ENCODE measurements at places on chromosomes 7 and 10.

DNA sequence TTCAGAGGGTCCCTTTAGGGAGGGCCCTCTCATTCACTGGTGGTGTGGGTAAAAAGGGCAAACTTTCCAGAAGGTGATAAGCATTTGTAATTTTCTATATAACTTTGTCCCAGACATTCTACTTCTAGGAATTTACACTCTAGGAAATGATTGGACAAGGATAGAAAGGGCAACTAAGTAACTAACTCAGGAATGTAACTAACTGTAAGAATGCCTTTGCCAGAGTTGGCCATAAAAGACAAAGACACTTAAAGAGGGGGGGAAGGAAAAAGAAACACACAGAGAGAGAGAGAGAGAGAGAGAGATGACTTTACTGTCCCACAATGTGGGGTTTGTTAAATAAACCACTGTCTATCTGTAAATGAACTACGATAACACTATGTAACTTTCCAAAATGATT lies 38.5 kb upstream of the ITPRID1 start:
- no peak for DNase-seq

- DNase-seq = no peak
Measured at GRCh38 chr7:142720986-142721385, 28.3 kb upstream of the PRSS1 start.

GRCh38 chr10:44862006-44862751 lies 49.0 kb upstream of the TMEM72 start:
- no peak for DNase-seq

- no peak for DNase-seq
Measured at GRCh38 chr10:102710609-102711008, 3.6 kb downstream of the ARL3 start.

- no peak for DNase-seq
Measured at GRCh38 chr10:124612611-124613498, 131.3 kb downstream of the FAM53B start.

- DNase-seq = no peak
Measured at GRCh38 chr7:3302681-3303320, 1.7 kb downstream of the SDK1 start.

DNA sequence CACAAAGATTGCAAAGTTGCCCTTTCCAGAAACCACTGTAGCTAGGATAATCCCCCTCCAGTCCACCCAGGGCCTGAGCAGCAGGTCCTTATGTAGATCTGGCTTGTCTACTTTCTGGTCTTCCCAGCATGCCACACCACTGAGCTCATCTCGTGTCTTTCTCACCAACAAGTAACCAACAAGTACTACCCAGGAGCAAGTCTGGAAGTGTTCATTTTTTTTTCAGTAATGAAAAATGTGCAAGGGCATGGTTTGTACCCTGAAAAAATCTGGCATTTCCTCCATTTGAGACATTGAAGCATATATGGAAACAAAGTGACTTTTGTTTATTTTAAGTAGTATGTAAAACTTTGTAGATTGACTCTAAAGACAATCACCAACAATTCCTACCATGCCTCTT lies 120.8 kb downstream of the INHBA start:
- no peak for DNase-seq

DNA sequence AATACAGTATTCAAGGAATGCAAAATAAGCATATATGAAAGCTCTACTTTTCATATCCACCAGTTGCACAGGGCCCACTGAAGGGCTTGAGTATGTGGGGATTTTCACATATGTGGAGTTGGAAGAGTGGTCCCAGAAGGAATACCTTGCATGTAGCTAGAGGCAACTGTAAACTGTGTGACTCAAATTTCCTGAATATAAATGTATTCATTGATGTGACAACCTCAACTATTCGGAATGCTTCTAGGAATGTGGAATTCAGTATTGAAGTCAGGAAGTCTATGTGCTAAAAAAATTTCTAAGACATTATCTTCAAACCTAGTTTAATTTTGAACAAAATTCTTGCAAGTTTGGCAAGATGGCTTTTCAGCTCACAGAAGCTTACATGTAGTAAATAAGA lies 695.5 kb upstream of the SEMA3D start:
- no peak for DNase-seq

DNA sequence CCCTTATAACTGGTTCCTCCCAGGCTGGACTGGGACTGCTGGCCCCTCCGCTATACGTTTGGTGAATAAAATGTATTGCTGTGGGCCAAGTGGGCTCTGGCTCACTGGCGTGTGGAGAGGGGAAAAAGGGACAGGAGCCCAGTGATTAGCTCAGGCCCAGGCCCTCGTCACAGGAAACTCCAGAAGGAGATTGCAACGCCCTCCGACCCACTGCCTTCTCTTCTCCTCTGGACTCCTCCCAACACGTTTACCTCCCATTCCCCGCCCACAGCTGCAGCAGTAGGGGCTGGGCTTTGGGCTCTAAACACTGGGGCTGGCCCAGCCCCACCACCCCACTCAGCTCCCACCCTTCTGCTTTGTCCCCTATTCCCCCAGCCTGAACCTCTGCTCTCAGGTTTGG lies 173.9 kb downstream of the NEURL1 start:
- DNase-seq = peak; percentile 22

All from inflammatory macrophage (primary cell).